ENCODE measurements at places on chromosomes 7 and 10. TPM values are rescaled to one million over a fixed set of nuclear protein-coding genes. Genes with fewer than 3 reads are reported as not detected.

Gene LIPF
- not detected for total RNA-seq

Gene ADGRA1
- 0.92 TPM for total RNA-seq

Gene POM121C
- total RNA-seq, result 11.2 TPM

Gene BHLHA15
- total RNA-seq, result not detected

Gene SLC26A4
- total RNA-seq, result 0.62 TPM

Gene NXPH1
- not detected for total RNA-seq

Gene NUTM2E
- total RNA-seq, result 0.31 TPM

Gene SFXN3
- 28.3 TPM for total RNA-seq

Gene WDR86
- total RNA-seq, result 11.1 TPM

Gene UCN3
- total RNA-seq, result not detected

Gene ZCCHC24
- 21.6 TPM for total RNA-seq

Gene DNAJB6
- total RNA-seq, result 79.3 TPM

Gene PAPSS2
- 26.0 TPM for total RNA-seq
